PC-9 (cell line): ENCODE measurements at places on chromosomes 2 and 18. TPM values are rescaled to one million over a fixed set of nuclear protein-coding genes. Genes with fewer than 3 reads are reported as not detected.

DNA sequence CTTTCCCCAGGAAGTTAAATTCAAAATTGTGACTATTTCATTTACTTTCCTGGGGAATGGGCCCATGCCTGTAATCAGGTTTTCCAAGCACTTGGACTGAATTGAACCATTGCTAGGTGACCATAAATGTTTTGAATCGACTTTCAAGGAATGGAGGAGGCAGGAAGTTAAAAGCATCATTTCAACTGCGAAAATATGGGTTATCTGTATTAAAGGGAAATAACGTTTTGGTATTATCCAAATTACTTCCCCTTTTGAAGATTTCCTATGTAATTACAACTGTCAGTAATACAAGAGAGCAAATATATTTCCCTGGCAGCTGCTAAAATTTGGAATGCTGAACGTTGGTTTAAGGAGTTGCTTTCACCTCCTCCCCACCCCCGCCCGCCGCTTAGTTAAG, 19.0 kb downstream of the PNO1 start:
- peaks cover 34% of the 10 kb centered on the region; the same call in 1 of the 2 replicates for H3K36me3 ChIP-seq
- no peaks in the 10 kb centered on the region for H3K27me3 ChIP-seq

Gene PPP1R1C
- total RNA-seq = 13.4 and 27.5 TPM in 2 replicates

DNA sequence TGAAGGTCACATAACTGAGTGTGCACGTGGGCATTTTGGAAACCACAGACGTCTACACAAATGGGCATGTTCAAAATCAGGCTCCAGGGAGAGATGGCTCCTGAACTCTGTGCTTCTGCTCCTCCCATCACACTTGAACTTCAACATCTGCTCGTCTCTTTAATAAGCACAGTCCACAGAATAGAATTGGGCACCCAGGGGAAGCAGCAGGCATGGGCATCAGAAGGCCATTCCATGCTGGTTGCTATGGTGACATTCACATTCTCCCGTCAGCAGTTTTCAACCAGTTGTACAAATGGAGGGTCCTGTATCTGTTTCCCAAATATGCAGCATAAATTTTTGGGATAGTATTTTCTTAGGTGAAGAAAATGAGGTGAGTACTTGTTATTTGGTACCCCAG, 183.7 kb upstream of the COPS8 start:
- H3K36me3 ChIP-seq = no peaks in the 10 kb centered on the region
- H3K4me1 ChIP-seq = 0 out of 2 replicates have a peak, but pooled peaks cover 9% of the 10 kb centered on the region
- peaks cover 70% of the 10 kb centered on the region for H3K27me3 ChIP-seq
- H3K27ac ChIP-seq = no peak overlapping the region
- no peak for DNase-seq

GRCh38 chr2:9809064-9809356, 34.3 kb upstream of the TAF1B start:
- peak overlapping the region; percentile 35 for H3K27ac ChIP-seq
- H3K4me1 ChIP-seq = peaks cover 67% of the 10 kb centered on the region
- H3K27me3 ChIP-seq = no peaks in the 10 kb centered on the region
- H3K36me3 ChIP-seq = no peaks in the 10 kb centered on the region
- peak; percentile 81 for DNase-seq

Gene POTEJ
- total RNA-seq = not detected in 2 replicates

Gene LAMA1
- total RNA-seq = not detected in 2 replicates

GRCh38 chr2:185979546-185980071, 241.0 kb downstream of the FSIP2 start:
- peak; percentile 51 for DNase-seq
- H3K36me3 ChIP-seq = no peaks in the 10 kb centered on the region
- 0 out of 2 replicates have a peak, but pooled peaks cover 7% of the 10 kb centered on the region for H3K4me1 ChIP-seq
- H3K27me3 ChIP-seq = no peaks in the 10 kb centered on the region
- H3K4me3 ChIP-seq = no peak overlapping the region

GRCh38 chr2:136051725-136052048, 66.3 kb upstream of the DARS1 start:
- no peak overlapping the region for H3K4me3 ChIP-seq
- H3K36me3 ChIP-seq = no peaks in the 10 kb centered on the region
- H3K27me3 ChIP-seq = no peaks in the 10 kb centered on the region
- no peaks in the 10 kb centered on the region for H3K4me1 ChIP-seq
- no peak for DNase-seq

- H3K4me3 ChIP-seq = no peak overlapping the region
- no peak overlapping the region for H3K27ac ChIP-seq
- no peaks in the 10 kb centered on the region for H3K36me3 ChIP-seq
- peak; percentile 37 for DNase-seq
- no peaks in the 10 kb centered on the region for H3K4me1 ChIP-seq
- no peaks in the 10 kb centered on the region for H3K27me3 ChIP-seq
These were observed 27.1 kb upstream of the CWC22 start for GRCh38 chr2:180033993-180034894.

Gene ASAP2
- 60.3 and 66.8 TPM in 2 replicates for total RNA-seq

- no peak overlapping the region for H3K4me3 ChIP-seq
- H3K4me1 ChIP-seq = no peaks in the 10 kb centered on the region
- no peak overlapping the region for H3K27ac ChIP-seq
These were observed 69.5 kb downstream of the KCNH7 start for GRCh38 chr2:162769066-162769465.

Gene HNRNPLL
- 38.1 and 39.5 TPM in 2 replicates for total RNA-seq
